ENCODE measurements at places on chromosomes 4 and X.

- no peak for DNase-seq
Observed at GRCh38 chr4:79338148-79338547, 12.3 kb upstream of the NAA11 start.

DNA sequence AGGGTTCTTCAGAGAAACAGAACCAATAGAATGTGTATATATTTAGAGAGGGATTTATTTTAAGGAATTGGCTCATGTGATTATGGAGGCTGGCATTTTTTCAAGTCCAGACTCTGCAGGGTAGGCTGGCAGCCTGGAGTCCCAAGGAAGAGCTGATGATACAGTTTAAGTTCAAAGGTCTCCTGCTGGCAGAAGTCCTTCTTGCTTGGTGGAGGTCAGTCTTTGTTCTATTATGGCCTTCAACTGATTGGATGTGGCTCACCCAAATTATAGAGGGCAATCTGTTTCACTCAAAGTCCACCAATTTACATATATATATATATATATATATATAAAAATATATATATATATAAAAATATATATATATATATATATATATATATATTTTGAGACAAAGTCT, 52.1 kb upstream of the HSD17B10 start:
- DNase-seq, result no peak

GRCh38 chr4:163175971-163176958, 9.6 kb upstream of the NAF1 start:
- no peak for DNase-seq

DNA sequence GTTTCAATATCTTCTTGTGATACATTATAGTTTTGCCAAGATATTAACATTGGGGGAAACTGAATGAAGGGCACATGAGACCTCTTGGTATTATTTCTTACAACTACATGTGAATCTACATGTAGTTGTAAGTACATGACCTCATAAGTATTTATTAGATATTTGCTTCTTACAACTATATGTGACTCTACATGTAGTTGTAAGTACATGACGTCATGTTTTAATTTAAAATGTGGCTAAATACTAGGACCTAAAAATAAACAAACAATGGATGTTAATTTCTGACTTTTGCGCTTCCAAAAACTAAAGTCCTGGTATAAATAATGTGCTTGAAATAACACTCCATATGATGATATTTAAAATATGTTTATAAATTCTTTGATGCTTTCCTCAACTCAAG, 190.2 kb downstream of the CBLL2 start:
- DNase-seq, result no peak

DNA sequence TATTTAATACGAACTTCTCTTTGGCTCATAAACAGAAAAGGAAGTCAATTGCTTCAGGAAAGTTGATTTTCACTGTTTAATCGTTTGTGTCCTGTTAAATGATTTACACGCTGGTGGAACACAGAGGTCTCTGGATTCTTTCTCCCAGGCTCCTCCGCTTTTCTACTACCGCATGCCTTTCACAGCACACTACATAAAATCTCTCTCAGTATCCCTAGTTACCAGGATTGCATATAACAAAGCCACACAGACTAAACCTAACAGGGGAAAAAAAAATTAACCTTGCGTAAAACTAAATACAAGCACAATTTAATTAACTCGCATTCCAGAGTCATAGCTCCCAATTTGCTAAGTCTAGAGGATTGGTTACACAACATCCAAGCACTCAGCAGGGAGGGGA, 133.9 kb downstream of the CORIN start:
- DNase-seq, result no peak

GRCh38 chrX:103614999-103615398, 7.2 kb downstream of the TCEAL3 start:
- no peak for DNase-seq
